HCT116 (cell line): ENCODE measurements at places on chromosomes 5 and 9.

GRCh38 chr5:138732466-138732865 is 20.8 kb upstream of the CTNNA1 start:
- no peaks in the 10 kb centered on the region for H3K4me1 ChIP-seq
- H3K27ac ChIP-seq, result no peak overlapping the region
- H3K4me3 ChIP-seq, result no peak overlapping the region
- H3K36me3 ChIP-seq, result no peaks in the 10 kb centered on the region

DNA sequence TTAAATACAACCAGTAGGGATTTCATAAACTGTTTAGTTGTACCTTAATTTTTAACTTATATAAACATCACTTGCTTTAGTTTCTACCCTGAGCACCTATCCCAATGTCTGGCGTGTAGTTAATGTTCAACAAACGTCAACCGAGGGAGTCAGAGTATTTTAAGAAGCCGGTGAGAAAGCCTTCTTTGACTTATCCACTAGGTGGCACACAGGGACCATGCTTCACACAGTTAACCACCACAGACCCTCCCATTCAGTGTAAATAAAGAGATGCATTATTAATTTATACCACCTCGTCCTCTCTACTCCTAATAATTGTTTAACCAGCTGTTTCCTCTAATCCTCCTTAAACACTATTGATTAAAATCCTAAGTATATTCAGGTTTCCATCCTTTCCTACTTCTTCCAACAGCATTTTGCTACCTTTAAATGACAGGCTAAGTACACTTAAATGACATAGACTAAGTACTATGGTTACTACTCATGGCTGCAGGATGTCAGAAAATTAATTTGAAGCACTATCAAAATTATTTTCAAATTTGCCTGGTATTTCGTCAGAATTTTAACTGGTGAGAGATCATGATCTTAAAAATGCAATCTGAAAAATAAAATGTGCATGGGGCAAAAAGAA is 2.3 kb downstream of the HAPLN1 start:
- peaks cover 8% of the 10 kb centered on the region; the same call in 1 of the 2 replicates for H3K4me1 ChIP-seq
- H3K27ac ChIP-seq, result no peak overlapping the region
- H3K36me3 ChIP-seq, result no peaks in the 10 kb centered on the region
- no peaks in the 10 kb centered on the region for H3K27me3 ChIP-seq

DNA sequence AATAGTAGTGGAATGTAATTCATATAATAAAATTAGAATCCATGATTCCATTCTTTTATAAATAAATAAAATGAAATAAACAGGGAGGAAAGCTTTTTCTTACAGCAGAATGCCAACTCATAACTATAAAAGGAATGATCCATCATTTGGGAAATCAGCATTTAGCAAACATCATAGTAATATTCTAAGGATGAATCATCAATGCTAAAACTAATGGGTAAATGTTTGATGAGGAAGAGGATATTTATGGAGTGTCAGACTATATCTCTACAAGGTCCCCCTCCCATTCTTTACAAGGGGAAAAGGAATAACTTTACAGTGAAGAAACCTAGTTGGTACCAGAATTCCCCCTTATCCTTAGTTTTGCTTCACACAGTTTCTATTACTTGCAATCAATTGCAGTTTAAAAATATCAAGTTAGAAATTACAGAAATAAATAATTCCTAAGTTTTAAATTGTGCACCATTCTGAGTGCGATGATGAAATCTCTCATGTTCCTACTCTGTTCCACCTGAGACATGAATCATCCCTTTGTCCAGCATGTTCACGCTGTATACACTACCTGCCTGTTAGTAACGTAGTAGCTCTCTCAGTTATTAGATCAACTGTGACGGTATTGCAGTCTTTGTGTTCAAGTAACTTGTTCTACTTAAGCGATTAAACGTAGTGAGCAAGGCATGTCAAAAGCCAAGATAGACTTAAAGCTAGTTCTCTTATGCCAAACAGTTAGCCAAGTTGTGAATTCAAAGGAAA is 14.2 kb upstream of the JAKMIP2 start:
- peaks cover 4% of the 10 kb centered on the region for H3K27me3 ChIP-seq
- H3K4me3 ChIP-seq, result no peak overlapping the region
- H3K36me3 ChIP-seq, result no peaks in the 10 kb centered on the region

- H3K27me3 ChIP-seq, result no peaks in the 10 kb centered on the region
- no peaks in the 10 kb centered on the region for H3K36me3 ChIP-seq
- DNase-seq, result no peak
- no peaks in the 10 kb centered on the region for H3K4me1 ChIP-seq
- no peak overlapping the region for H3K27ac ChIP-seq
These were observed 43.8 kb upstream of the CDK20 start for GRCh38 chr9:88018101-88018500.

- H3K27me3 ChIP-seq, result no peaks in the 10 kb centered on the region
- H3K4me1 ChIP-seq, result peaks cover 11% of the 10 kb centered on the region
- no peak overlapping the region for H3K4me3 ChIP-seq
These were observed 9.7 kb downstream of the AFF4 start for GRCh38 chr5:132953710-132954109.
